ENCODE measurements at places on chromosomes 16 and 17.

DNA sequence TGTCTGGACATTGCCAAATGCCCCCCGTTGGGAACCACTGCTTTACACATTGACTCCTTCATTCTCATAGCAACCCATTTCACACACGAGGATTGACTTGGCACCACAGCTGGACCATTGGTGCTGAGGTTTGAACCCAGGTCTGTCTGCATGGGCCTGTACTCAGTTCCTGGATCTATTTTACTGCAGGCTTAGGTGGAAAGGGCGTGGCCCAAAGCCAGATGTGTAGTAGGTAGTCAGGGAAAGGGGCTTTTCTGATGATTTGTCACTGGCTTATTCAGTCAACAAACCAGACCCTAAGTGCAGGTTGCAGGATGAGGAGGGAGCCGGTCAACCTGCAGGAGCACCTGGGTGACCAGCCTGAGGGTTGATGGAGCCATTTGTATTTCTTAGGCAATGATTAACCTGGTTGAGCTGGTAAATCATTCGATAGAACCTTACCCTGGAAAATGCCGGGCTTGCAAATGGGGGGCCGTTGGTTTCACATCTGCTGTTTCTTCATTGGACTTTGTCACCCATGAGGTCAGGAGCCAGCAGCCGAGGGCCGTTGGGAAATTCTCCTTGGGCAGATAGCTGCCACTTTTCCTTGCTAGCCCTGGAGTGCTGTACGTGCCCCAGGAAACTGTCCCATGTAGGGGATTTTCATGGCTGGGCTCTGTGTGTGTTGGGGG, 104.4 kb downstream of the CMIP start:
- no peak for DNase-seq

GRCh38 chr17:7079581-7080455, at the start of gene CLEC10A:
TSS of gene CLEC10A (minus strand) at chr17:7080251. CDS start at chr17:7078812, 1,439 bp downstream.
- no peak for DNase-seq

GRCh38 chr16:58882292-58882691, 148.2 kb upstream of the GOT2 start:
- DNase-seq = no peak

DNA sequence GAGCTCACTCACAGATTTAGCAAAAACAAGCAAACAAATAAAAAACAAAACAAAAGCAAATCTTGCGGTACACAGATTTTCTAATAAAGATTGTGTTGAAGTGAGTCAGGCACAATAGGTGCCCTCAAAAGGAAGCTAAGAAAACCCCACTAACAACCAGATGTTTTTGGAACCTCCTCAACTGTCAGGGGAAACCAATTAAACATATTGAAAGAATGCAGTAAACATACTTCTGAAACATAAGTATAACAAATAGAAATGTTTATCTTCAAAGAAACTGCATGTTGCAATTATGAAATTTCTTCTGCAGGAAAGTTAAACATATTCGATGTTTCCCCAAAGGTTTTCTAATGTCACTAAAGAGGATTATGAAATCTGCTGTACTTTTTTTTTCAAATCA, 110.5 kb upstream of the CORO6 start:
- no peak for DNase-seq

- DNase-seq = no peak
These were observed 2.3 kb downstream of the CCL17 start for GRCh38 chr16:57406881-57407280.

GRCh38 chr16:8907096-8907495, 24.9 kb downstream of the LITAFD start:
- no peak for DNase-seq

DNA sequence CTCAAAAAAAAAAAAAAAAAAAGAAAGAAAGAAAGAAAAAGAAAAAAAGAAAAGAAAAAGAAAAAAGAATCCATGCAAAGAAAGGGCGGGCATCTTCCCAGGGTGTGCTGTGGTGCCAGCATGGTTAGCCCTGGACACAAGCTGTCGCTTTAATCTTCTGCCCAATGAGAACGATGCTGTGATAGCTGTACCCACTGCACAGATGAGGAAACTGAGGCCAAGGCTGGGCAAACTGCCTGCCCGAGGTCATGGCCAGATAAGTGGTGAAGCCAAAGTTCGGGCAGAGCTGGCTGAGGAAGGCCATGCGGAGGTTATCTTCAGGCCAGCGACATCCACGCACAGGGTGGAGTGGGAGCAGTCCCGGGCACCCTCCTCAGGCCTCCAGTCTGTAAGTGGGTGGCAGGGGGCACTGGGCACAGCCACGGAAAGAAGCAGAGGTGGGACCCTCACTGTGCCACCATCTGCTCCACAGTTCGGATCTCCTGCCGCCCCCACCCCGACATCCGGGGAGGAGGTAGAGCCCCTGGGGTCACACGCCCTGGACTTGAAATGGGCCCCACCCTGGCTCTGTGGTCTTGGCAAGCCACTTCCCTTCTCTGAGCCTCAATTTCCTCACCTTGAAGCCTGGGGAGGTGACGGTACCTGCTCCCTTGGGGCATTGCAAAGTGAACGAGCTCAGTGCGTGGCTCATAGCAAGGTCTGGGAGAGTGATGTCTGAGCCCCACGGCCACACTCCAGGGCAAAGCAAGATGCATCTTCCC, 6.5 kb downstream of the FBXL16 start:
- no peak for DNase-seq

- no peak for DNase-seq
These were observed 23.6 kb downstream of the C16orf90 start for GRCh38 chr16:3471518-3472176.

DNA sequence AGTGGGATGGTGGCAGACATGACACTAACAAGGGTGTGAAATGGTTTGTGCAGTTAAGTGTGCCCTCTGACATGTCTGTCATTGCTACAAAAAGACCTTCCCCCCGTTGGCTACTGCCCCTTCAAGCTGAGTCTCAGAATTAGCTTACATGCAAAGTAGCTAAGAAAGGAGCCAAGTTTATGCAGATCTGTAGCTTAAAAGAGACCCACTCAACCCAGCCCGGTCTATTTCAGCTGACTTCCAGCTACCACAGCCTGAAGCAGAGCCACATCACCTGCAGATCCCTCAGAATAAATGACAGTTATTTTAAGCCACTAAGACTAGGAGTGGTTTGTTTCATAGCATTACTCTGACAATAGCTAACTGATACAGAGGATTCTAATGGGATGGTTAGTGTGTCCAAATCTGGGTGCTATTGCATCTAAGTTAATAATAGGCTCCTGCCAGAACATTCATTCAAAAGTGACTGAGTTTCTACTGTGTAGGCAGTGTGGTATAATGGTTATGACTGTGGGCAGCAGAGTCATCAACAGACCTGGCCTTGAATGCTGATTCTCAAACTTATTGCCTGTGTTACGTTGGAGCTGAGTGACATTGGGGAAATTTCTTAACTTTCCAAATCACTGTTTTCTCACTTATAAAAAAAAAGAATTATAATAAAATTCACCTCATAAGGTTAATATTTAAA, 11.7 kb downstream of the C17orf67 start:
- no peak for DNase-seq

- no peak for DNase-seq
These were observed 39.3 kb upstream of the TEKT1 start for GRCh38 chr17:6870841-6871240.

GRCh38 chr16:5044011-5044540, 10.3 kb upstream of the NAGPA start:
- no peak for DNase-seq

- DNase-seq = no peak
These were observed 144.8 kb downstream of the KCNJ2 start for GRCh38 chr17:70314096-70314495.

- DNase-seq = no peak
These were observed 53.7 kb downstream of the NFAT5 start for GRCh38 chr16:69619514-69619913.

GRCh38 chr17:3596804-3597464, 12.3 kb downstream of the TRPV1 start:
- DNase-seq = no peak
